ENCODE measurements at places on chromosomes 6 and 20.

DNA sequence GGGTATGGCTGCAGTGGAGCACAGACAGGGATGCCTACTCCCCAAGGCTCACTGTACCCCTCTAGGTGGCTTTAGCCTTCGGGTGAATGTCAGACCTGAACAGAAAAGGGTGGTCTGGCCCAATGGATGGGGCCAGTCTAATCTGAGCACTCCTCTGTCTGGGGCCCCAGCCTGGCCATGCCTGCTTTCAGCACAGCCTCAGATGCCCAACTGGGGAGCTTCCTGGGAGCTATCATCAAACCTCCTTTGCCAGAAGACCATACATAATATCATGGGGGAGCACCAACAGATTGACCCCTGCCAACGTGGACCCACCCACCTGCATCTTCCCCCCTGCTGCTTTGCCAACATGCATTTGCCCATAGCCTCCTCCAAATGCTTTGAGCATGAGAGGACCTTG lies 454.1 kb upstream of the KHDRBS2 start:
- DNase-seq: no peak

GRCh38 chr20:51104960-51105920 lies 82.3 kb upstream of the KCNG1 start:
- no peak for DNase-seq

DNA sequence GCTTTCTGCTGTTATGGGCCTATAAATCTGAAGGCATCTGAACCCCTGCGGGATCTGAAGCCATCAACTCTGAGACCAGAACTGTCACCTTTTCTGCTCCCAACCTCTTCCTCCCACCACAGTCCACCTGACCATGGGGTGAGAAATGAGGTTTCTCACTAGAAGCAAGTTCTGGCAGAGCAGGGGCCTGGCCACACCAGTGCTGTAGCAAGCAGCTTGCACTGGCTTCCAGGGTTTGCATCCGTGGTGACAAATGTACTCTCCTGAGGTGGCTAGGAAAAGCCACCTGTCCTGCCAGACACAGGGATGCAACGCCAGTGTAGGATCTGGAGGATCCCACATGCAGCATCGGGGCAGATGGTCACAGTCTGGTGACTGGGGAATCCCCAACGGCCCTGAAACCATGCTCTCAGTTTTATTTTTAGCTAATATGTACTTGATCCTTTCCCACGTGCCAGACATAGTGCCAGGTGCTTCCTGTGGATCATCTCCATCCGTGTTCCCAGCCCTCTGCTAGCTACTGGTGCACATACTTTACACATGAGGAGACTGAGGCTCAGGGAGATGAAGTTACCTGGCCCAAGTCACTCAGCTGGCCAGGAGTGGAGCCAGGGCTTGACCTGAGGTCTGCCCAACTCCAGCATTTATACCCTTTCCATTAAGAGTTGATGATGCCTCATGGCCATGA lies 122.1 kb upstream of the SPACA1 start:
- no peak for DNase-seq

- no peak for DNase-seq
Observed at GRCh38 chr6:63584125-63584514, 11.8 kb downstream of the LOC128125822 start.

- no peak for DNase-seq
Observed at GRCh38 chr6:169779092-169779815, 27.8 kb downstream of the ERMARD start.

DNA sequence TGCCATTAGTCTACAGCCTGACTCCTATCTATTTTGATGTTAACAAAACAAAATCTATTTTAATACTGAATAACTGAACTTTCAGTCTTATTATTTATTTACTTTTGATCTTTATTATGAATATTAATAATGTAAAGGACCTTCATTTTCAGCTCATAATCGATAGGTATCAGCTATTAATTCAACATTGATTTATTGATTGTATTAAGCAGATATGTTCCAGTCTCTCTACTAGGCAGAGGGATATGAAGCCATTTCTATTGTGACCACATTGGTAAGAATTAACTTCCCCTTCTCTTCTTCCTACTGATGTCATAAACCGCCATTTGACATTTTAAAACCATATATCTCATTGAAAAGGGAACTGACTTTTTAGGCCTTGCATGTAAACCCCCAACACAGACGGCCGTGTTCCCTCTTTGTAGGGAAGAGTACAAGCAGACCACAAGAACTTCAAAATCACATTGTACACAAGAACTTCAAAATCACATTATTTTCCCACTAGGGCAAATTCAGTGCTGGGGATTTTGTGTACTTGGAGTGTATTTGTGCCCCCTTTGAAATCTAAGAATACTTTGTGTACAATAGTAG lies 69.5 kb upstream of the FABP7 start:
- no peak for DNase-seq

DNA sequence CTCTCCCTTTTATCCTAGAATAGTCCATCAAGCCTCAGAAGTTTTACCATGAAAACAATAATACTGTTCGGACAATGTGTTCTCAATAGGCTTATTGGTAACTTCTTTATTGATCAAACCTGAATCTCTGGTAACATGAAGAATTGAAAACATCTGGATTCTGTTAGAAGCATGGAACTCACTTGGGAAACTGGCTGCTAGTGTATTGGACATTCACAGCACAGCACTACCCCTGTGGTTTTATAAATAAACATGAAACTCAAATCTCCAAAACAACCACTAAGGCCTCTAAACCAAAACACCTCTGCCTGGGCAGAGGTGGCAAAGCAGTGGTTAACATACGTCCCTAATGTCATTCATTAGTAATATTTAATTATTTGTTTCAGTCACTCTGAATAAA lies 157.6 kb upstream of the KCNQ5 start:
- DNase-seq: no peak

- DNase-seq: no peak
Observed at GRCh38 chr6:3314176-3314575, 55.4 kb downstream of the PSMG4 start.

DNA sequence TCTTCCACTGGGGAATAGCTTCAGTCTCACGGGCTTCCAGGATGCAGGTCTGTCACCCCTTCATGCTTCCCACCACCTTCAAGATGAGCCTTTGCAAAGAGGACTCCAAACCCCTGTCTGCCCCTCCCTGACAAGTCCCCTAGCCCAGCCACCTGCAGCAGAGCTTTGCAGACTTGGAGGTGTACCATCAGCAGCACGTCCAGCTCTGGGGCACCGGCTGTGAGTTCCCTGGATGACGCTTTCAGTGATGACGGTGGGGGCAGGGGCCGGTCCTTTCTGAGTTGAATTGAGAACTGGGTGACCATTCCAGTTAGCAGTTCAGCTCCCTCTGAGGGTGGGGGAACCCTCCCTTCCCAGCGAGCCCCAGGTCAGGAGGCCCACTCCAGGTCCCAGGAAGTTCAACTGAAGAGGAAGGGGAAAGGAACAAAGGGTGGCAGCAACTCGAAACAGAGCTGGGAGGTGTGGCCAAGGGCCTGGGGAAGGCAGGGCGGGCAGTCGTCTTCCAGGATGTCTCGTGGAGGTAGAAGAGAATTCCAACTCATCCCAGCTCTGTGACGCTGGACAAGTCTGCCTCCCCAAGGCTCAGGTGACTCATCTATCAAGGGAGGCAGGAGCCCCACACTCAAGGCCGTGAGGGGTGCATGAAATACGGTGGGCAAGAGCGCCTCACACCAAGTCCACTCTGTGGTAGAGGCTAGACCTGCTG lies 86.0 kb downstream of the PTPN1 start:
- peak; percentile 15 for DNase-seq

GRCh38 chr20:48832405-48832730 lies 4.6 kb upstream of the PREX1 start:
- no peak for DNase-seq

- DNase-seq: no peak
Observed at GRCh38 chr6:136503303-136504029, 46.8 kb downstream of the MAP7 start.

- DNase-seq: no peak
Observed at GRCh38 chr20:10111139-10111958, 76.6 kb downstream of the ANKEF1 start.

DNA sequence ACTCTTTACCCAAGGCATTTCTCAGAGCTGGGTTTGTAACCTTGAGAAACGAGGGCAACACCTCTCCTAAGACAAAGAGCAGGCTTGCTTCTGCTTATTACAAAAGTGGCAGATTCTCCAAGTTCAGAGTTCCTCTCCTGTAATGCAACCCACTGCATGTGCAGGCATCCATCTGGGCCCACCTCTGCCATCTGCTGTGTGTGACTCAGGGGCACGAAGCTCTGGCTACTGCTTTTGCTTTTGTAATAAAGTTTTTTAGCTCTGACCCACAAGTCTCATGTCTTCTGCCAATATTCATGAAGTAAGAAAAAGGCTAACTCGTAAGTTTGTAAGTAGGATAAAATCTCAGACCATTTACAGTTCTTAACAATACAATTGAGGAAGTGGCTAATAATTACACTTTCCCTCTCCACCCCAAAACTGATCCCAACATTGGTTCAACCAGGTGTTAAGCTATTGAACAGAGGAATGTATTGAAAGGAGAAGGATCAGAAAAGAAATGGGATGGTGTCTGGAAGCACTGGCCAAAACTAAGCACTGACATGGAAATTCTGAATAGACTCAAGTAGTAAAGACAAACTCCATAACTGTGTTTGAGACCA lies 51.7 kb upstream of the SMLR1 start:
- no peak for DNase-seq

DNA sequence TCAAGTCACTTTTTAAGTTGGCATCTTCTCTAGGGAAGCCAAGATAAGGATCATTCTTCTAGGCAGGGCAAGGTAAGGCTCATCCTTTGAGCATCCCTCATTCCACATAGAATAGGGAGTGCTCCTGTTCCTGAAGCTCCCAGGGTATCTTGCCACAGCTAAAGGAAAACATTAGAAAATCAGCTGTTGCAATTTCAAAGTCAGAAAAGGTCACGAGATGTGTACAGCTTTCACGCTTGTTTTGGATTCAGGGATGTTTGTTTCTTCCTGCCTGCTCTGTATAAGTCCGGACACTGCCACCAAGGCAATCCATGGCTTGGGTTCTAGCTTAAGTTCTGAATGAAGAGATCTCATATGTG lies 153.2 kb downstream of the SH3BGRL2 start:
- DNase-seq: no peak

- DNase-seq: no peak
Observed at GRCh38 chr20:45059022-45059728, 41.8 kb downstream of the KCNS1 start.

- DNase-seq: no peak
Observed at GRCh38 chr6:55601120-55601519, 22.1 kb upstream of the HMGCLL1 start.

DNA sequence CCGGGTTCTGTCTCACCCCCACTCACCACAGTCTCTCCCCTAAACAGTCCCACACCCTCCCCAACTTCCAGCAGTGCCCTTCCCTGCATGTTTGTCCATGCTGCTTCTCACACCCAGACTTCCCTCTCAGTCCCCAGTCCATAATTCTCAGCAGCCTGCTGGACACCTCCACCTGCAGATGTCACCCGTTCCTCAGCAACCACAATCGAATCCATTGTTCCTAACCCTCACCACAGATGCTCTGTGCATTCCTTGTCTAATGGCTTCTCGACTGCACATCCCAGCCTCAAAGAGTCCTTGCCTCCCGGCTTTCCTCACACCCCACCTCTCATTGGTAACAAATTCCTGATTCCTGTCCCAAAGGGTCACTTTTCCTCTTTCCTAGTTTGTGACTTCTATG lies 55.6 kb downstream of the GOPC start:
- DNase-seq: no peak

DNA sequence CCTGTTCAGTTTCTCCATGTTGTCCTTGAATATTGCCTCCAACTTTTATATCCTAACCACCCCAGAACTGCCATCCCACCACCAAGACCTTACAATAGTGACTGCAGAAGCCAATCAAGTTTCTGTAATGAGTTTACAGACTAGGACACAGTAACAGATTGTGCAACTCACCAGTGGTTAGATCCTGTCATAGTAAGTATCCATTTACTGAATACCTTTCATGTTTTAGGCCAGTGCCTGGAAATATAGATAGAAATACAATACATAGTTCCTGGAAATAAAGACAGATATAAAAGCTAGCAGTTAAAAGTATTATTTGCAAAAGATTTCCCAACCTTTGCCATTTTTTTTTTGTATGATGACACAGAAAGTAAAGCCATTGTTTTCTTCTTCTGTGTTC lies 471.8 kb upstream of the BTBD3 start:
- DNase-seq: no peak

DNA sequence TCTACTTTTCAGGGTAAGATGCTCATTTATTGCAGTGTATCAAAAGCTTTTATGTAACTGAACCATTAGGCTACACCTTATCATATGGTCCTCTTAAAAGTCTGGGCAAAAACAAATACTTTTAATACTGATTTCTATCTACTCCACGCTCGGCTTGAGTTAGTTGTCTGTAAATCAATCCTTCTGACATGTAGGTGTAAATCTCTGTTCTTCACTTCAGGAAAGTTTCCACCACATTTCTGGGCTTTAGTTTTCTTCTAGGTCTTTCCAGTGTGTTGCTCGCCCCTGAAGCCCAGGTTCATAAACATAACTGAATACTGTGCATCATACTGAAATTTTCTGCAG lies 89.2 kb upstream of the RNF217 start:
- DNase-seq: no peak

- peak; percentile 5 for DNase-seq
Observed at GRCh38 chr6:160455081-160455480, 106.9 kb downstream of the SLC22A3 start.

GRCh38 chr20:40883097-40883496 lies 145.5 kb upstream of the TOP1 start:
- no peak for DNase-seq

DNA sequence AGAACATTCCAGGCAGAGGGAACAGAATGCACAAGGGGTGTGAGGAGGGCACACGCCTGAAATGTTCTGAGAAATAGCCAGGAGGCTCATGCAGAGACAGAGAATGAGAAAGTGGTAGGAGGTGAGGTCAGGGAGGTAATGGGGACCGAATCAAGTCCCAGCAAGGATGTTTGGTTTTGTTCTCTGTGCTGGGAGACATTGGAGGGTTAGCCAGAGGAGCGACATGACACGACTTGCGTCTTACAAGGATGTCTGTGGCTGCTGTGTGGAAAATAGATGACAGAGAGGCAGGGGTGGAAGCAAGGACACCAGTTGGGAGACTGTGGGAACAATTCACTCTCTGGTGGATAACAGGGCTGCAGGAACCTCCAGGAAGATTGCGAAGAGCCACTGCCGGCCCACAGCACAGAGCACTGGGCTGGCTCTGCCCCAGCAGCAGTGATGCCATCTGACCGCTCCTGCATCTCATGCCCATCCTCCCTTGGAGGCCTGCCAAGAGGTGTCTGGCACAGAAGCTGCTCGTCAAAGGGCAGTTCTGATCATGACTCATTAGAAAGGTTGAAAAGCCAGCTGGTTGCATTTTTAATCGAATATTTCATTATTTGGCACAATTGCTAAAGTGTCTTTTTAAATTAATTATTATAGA lies 57.7 kb upstream of the CD83 start:
- no peak for DNase-seq

DNA sequence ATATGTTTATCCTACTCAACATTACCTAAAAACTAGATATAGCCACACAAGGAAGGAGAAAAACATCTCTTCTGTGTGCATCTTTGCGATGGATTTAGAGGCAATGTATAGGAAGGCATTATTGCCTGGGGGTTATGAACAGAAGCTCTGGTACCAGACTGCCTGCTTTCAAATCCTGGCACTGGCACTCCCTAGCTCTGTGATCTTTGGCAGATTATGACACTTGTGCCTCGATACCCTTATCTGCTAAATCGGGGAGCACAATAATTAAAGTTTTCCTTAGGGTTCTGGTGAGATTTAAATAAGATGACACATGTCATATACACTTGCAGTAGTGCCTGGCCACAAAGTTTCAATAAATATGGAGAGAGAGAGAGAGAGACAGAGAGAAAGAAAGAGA lies 53.3 kb downstream of the SYNE1 start:
- DNase-seq: no peak

GRCh38 chr6:113317442-113317841 lies 539.7 kb upstream of the MARCKS start:
- peak; percentile 72 for DNase-seq

Data from eye (tissue), 1 donor.